ENCODE measurements at places on chromosomes 2 and 18. TPM values are rescaled to one million over a fixed set of nuclear protein-coding genes. Genes with fewer than 3 reads are reported as not detected.

SP140L gene
- total RNA-seq = 27.3 TPM

PELI1 gene
- total RNA-seq = 34.0 TPM

KCNG2 gene
- not detected for total RNA-seq

POTEI gene
- not detected for total RNA-seq

GALNT14 gene
- total RNA-seq = 1.1 TPM

Measured in activated CD8-positive, alpha-beta memory T cell treated with anti-CD3 and anti-CD28 coated beads for 36 hours (primary cell).